ENCODE measurements at places on chromosomes 12 and 14.

GRCh38 chr14:102544747-102545460 is 35.3 kb upstream of the ANKRD9 start:
- no peak for DNase-seq

DNA sequence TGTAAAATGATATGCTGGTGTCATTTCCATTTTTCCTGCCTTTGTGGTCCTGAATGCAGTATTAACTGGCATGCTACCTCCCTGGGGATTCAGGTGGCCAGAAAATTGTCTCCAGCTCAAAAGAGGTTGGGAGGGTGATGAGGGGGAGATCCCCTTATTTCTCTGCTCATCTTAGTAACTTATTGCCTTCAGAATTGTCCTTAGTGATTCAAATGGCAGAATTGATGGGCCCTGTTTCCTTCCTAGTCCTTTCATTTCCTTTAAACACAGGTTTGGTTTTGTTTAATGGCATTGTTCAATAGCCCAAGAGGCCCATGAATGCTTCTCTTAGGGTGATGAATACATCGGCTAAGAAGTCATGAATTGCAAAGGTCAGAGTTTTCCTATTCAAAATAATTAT is 207.0 kb downstream of the SLC41A2 start:
- DNase-seq, result no peak

- DNase-seq, result no peak
Measured at GRCh38 chr12:6074427-6074826, 50.0 kb downstream of the VWF start.

DNA sequence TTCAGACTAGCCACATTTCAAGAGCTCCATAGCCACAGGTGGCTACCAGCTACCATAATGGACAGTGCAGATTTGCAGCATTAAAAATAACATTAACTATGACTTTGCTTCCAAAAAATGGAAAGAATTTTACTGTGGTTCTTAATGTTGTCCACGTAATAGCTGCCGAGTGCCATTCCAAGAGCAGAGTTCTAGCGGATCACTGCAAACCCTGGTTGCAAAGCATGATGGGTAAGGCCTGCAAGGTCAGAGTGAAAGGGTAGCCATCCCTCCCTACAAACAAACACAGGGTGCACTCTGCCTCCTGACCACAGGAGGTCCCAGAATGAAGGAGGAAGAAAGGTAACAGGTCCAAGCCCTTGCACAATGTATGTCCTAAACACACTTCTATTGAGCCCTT is 157.6 kb downstream of the DPF3 start:
- no peak for DNase-seq

DNA sequence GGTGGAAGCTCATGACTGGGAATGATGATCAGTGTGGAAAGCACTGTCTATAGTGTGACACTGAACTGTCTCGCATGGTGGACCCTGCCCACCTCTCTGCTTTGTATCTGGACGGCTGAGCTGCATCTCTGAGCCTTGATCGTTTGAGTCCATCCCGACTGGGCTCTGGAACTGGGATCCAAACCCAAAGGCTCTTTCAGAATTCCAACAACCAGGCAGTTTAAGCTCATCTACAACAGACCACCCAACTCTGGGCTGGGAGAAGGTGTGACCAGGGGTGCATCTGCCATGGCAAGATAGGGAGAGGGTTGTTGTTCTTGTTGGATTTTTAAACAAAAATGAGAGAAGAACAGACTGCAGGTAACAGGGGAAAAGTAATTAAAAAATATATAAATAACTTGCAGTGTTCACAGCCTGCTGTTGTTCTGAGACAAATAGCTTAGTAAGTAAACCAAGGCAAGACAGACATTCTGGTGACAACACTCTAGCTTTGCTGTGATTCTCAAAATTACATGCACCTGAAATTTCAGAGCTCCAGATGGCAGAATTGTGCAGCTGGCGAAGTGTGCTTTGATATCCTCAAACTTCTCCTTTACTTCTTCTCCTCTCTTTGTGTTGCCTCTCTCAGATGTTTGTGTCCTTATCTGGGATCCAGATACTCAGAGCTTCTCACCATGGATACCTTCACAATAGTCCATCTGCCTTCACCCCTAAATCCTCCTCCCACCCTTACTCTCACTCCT is 209.6 kb downstream of the EMP1 start:
- DNase-seq, result no peak

DNA sequence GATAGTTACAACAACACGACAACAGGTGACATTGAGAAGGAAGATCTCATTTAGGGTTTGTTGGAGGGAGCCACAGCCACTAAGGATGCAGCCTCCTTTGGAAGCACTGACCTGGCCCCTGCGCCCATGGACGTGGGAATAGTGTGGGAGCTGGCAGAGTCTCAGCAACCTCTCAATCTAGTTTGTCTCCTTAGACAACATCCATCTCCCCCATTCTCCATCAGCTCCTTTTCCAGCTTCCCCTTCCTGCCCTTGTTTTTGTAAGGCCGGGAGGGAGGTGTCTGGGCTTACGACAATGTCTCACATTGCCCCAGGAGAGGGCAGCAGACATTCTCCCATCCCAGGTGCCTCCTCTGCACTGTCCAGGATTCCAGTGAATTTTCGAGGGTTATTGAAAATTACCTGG is 170.2 kb upstream of the PZP start:
- DNase-seq, result no peak

DNA sequence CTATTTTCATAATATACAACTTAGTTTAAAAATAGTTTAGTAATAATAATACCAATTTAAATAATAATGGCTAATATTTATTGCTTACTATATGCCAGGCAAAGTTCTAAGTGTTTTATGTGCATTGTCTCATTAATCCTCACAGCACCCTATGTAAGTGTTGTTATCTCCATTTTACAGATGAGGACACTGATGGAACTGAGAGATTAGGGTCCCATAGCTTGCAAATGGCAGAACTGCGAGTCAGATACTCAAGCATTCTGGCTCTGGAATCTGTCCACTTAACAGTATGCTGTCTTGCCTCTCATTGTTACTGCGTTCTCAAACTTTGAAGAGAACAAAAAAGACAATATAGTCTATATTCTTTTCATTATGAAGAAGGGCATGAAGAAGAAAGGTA is 19.0 kb downstream of the AP5M1 start:
- no peak for DNase-seq

DNA sequence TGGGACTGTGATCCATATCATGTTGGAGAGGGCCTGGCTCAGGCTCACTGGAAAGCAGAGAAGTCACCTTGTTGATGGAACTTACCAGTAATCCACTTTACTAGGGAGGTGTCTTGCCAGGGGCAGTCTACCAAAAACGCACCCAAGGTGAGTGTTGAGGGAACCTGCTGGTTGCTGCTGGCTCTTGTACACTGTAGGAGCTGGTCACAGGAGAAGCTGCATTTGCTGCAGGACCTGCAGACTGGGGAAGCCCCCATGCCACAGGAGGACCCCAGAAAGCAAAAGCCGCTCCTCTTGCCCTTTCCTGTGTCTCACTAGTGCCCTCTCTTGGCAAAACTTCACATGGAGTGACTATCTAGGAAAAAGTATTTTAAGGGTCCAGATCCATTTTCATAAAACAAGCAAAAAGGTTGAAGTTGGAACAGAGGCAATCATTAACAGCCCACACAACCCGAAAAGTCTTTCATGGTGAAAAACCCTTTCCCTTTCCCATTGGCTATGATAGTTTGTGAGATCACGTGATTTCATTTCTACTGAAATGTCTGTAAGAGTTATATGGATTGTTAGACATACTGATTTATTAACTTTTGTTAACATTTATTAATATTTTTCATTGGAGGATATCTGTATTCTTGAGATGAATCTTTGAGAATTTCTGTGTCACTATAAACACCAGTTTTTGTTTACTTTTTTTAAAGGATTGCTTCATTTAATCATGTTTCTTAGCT is 59.2 kb downstream of the RASSF8 start:
- DNase-seq, result no peak

DNA sequence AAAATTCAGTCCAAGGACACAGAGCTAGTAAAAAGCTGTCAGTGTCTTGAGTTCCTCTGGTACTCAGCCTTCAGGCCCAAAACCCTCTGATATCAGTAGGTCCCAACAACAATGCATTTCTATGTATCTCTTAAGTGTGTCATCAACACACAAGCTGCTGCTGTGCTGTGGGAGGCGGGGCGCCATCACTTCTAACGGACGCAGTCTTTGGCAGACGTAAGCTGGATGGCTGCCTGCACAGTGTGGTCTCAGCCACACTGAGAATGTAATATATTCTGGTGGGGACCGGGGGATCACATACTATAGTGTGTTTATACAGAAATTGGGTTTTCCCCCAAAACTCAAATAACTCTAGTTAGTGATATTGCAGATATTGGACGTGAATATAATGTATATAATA is 123.9 kb downstream of the SUDS3 start:
- DNase-seq, result no peak

DNA sequence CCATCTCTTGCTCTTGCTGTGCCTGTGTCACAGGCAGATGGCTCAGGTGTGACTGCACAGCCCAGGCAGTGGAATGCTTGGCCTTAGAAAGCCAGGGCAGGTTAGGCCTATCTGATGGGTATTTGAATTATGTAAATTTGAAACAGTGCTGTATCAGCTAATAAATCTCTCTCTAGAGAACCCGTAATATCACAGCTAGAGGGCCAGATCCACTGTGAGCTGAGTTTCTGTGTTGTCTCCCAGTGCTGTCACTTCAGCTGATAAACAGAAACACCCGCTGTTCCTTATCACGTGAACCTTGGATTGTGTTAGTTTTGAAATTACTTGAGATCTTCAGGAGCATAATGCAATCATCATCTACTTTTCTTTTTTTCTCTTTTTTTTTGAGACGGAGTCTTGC is 21.5 kb upstream of the ALDH2 start:
- no peak for DNase-seq

DNA sequence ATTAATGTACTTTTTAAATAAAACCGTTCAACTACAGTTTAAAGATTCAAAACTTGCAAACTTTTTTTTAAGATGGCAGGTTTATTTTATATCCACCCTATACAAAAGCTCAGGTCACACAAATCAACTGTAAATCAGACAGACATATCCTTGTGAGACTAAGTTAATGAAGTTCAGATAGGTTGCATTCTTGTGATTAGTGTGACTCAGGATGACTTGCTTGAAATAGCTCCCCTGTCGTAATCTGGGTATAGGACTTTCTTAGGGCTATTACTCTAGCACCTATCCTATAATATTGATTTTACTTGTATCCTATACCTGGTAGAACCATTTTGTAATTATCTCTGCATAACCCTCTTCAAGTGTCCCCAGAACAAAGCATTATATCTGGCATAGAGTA is 9.5 kb upstream of the PRKD1 start:
- DNase-seq, result no peak

- DNase-seq, result no peak
Measured at GRCh38 chr14:92668276-92668973, 80.0 kb downstream of the LGMN start.

- DNase-seq, result no peak
Measured at GRCh38 chr12:76117751-76118150, 33.3 kb upstream of the NAP1L1 start.

- no peak for DNase-seq
Measured at GRCh38 chr12:111748867-111749266, 17.9 kb upstream of the ALDH2 start.

- DNase-seq, result no peak
Measured at GRCh38 chr14:36019126-36019525, 157.4 kb downstream of the PTCSC3 start.

GRCh38 chr14:75993567-75994041 is 8.0 kb downstream of the IFT43 start:
- no peak for DNase-seq

DNA sequence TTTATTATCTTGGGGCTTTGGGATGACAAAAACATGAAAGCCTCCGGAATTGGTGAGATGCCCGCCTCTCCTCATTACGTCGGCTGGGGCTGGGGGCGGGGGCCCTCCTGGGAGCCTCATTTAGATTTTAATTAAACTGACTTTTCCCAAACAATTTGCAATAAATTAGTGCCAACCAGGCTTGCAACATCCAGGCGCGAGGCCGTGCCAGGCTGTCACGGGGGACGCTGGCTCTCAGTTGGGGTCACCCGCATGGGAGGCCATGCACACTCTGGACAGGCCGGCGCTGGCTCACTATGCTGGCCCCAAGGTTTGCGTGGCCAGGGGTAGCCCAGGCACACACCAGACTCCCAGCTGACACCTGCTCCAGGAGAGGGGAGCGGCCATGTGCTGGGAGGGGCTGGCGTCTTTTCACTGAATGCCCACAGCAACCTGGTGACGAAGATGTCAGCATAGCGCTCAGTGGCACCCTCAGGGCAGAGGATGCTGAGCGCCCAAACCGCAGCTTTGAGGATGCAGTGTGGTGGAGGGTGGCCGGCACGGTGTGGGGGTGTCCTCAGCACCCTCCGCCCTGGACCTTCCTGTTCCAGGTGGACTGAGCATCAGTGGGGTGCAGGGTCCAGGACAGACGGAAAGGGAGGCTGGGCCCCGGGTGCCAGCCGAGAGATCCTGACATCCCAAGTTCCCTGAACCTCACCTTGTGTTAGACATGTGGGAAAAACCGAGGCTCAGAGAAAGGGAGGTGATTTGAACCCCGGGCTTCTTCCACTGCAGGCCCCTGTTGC is 190.8 kb upstream of the C14orf180 start:
- no peak for DNase-seq

GRCh38 chr12:12562016-12562483 is 613 bp downstream of the DUSP16 start:
- no peak for DNase-seq

- DNase-seq, result no peak
Measured at GRCh38 chr12:132006056-132006680, 56.4 kb downstream of the EP400 start.

GRCh38 chr14:75906680-75907280 is 75.0 kb downstream of the TGFB3 start:
- DNase-seq, result peak; percentile 65

- no peak for DNase-seq
Measured at GRCh38 chr12:95837240-95838038, 21.3 kb upstream of the SNRPF start.

DNA sequence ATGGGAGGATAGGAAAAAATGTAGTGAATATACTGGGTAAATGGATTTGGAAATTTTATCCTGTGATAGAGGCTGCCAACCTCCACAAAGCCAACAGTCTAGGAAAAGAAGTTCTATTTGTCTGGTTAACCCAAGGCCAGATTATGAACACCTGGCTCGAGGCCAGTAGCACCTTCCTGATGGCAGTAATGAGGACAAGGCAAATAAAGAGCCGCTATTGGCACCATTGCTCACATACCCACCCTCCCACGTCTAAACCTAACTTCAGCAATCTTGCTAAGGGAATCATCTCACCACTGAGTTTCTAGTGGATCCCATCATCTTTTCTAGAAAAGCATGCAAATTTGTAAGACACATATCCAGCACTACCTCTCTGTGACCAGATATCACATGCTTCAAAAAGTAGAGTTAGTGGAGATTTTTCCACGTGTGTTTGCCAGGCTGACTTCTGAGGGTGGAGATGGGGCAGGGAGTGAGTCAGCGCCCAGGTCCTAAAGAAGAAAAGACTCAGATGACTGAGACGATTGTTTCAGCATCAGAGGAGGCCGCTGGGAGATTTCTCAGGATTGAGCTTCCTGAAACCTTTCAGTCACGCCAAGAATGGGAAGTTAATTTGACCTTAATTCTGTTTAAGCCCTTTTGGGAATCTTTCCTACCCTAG is 362.9 kb downstream of the EMP1 start:
- no peak for DNase-seq

GRCh38 chr12:124273630-124274029 is 21.3 kb upstream of the RFLNA start:
- DNase-seq, result no peak

GRCh38 chr14:69863083-69863482 is 16.1 kb upstream of the SMOC1 start:
- DNase-seq, result no peak

- no peak for DNase-seq
Measured at GRCh38 chr14:78153064-78153341, 17.2 kb upstream of the NRXN3 start.

GRCh38 chr12:53118751-53119300 is 15.5 kb downstream of the SOAT2 start:
- no peak for DNase-seq
